ENCODE measurements at places on chromosomes 16 and 17.

- no peak for DNase-seq
These were observed 2.1 kb downstream of the CNP start for GRCh38 chr17:41968676-41969075.

- no peak for DNase-seq
These were observed 44.8 kb downstream of the BEAN1 start for GRCh38 chr16:66471716-66472393.

- no peak for DNase-seq
These were observed 49.7 kb downstream of the NF1 start for GRCh38 chr17:31144428-31144827.

DNA sequence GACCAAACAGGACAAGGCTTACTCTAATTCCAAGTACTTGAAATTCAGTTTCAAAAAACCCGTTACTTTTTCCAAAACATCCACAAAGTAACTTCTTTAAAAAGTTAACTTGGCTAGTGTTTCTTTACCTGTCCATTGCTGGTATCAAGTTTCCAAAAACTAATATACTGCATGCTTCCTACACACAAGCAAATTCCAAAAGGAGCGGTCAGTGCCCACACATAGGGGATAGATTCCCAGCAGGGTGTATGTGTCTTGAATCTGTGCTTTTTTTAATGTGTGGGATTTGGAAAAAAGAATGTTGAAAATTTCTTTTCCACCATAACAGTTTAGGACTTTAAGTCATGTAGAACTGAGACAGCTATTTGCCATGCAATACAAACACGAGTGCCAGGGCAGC is 367.8 kb upstream of the SOX9 start:
- DNase-seq: no peak

DNA sequence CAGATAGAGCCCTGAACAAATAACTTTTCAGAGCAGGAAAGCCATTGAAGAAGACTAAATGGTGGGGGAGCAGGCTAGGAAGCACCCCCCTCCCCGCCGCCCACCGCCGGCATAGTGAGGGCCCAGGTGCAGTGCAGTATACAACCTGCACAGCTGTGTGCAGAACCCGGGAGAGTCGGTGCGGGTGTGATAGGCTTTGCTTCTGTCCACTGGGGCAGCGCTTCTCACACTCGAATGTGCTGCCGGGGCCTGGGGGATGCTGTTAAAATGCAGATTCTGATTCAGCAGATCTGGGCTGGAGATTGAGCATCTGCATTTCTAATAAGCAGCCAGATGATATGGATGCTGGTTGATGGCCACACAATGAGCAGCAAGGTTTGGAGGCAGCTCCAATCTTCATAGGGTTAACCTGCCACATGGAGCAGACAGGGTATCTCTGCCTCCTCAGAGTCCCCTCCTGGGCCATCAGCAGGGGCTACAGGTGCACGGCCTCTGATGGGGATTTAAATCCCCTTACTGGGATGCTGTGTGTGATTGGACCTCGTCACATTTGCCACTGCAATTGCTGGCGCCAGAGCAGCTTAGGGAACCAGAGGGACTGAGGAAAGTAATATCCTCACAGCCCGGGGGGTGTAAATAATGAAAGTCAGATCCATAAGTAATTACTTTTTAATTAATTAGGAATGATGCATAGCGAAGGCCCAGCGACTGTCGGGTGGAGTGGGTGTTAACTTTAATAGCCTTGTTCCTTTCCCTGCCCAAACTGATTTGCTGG is 172.0 kb upstream of the RPL38 start:
- DNase-seq: no peak

GRCh38 chr17:67194134-67194533 is 50.9 kb downstream of the HELZ start:
- peak; percentile 17 for DNase-seq
